Osteocyte (in vitro differentiated cells): ENCODE measurements at places on chromosomes 3 and 15. TPM values are rescaled to one million over a fixed set of nuclear protein-coding genes. Genes with fewer than 3 reads are reported as not detected.

CFAP91 gene
- total RNA-seq, result not detected in 2 replicates

KBTBD13 gene
- not detected in 2 replicates for total RNA-seq

AADACL2 gene
- total RNA-seq, result not detected in 2 replicates

FAM174B gene
- total RNA-seq, result 8.2 and 11.0 TPM in 2 replicates

PTPRG gene
- 48.1 and 51.5 TPM in 2 replicates for total RNA-seq

CCDC13 gene
- total RNA-seq, result 0.30 TPM in 1 of 2 replicates, not detected in the other
